Stimulated activated CD4-positive, alpha-beta T cell treated with anti-CD3 and anti-CD28 coated beads, Interleukin-15, amount 100 ng/mL, for 1 hour (primary cell): ENCODE measurements at places on chromosomes 11 and 22.

DNA sequence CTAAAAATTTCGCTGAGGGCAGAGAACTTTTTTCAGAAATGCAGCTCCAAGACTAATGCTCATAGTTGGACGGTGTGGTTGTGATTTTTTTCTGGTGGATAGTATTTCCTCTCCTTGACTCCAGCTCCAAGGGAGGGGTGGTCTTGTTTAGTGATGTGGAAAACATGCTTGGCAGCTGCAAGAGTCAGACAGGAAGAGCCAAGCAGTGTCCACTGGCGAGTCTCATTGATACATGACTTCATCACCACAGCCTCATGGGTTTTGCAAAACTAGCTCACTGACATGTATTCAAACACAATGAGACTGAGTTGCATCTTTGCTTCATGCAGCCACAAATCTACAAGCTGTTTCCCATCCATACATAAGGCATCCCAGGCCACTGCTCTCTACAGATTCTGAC is 7.3 kb upstream of the KCNJ1 start:
- DNase-seq: no peak

GRCh38 chr22:47566491-47566890 is 804.0 kb downstream of the TBC1D22A start:
- no peak for DNase-seq

- DNase-seq: no peak
These were observed 135.8 kb downstream of the TEAD1 start for GRCh38 chr11:12809864-12810567.

- DNase-seq: no peak
These were observed 20.7 kb downstream of the SUN2 start for GRCh38 chr22:38735126-38735464.

DNA sequence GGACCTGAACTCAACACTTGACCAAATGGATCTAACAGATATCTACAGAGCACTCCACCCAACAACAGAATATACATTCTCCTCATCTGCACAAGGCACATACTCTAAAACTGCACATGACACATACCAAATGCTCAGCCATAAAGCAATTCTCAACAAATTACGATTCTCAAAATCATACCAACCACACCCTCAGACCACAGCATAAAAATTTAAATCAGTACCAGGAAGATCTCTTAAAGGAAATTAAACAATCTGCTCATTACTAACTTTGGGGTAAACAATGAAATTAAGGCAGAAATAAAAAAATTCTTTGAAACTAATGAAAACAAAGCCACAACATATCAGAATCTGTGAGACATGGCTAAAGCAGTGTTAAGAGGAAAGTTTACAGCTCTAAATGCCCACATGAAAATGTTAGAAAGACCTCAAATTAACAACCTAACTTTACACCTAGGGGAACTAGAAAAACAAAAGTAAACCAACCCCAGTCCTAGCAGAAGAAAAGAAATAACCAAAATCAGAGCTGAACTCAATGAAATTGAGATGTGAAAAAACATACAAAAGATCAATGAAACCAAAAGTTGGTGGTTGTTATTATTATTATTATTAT is 37.2 kb downstream of the TMEM123 start:
- no peak for DNase-seq

GRCh38 chr11:114738954-114739353 is 60.6 kb downstream of the NXPE2 start:
- DNase-seq: no peak

DNA sequence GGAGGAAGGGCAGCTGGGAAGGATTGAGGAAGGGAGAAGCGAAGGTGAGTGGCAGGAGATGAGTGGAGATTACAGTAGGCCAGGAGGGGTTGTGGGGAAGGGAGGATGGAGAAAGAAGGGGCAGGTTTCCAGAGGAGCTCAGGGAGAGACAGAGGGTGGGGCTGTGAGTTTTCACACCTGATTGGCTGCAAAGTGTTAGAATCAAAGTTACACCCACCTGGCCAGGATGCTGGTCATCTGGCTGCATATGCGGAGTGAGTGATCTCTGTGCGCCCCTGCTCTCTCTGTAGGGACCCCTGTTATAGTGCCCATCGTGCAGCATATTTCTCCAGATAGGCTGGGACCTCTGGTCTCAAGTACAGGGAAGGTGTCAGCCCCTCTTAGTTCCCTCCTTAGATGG is 18.3 kb downstream of the AMPD3 start:
- no peak for DNase-seq

DNA sequence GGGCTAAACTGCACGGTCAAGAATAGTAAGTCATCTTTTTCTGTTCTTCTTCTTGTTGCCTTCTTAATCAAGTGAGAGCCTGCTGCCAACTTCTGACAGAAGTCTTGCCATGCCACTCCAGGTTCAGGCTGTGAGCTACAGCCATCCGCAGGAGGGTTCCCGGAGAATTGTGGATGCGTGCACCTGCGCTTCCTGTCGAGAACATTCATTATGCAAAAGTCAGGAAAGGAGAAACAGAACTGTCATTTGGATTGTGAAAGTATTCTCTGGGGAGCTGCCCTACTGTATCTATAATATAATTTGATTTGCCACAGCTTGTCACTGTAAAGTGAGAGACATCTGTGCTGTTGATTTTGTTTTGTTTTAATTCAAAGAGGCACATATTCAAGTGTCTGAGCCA is 12.3 kb downstream of the IL17RA start:
- DNase-seq: no peak

- no peak for DNase-seq
These were observed 3.0 kb downstream of the C11orf68 start for GRCh38 chr11:65915821-65916251.

DNA sequence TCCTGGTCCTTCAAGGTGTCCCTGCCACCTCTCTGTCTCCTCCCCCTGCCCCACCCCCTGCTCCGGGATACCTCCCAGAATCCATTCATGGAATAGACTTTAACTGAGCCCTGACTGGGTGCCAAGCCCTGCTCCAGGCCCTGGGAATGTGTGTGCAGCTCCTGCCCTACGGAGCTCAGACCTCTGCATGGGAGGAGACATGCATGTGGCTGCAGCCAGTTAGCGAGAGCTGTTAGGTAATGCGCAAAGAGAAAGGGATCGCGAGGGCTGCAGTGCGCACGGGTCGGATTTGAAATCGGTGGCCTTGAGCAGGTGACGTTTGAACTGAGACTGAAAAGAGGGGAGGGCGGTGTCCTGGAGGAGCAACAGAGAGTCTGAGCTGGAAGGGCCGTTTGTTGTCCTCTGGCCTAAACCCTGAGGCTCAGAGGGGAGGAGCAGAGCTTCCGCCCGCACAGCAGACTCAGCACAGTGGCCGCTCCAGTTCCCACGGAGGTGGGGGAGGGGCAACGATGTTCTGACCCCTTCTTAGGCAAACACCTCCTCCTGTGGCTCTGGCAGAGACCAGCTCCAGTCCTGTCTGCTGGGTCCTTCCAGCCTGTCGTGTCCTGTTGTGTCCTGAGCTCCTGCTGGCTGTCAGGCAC is 19.8 kb upstream of the LRRC10B start:
- no peak for DNase-seq

- DNase-seq: no peak
These were observed 23.5 kb downstream of the TP53AIP1 start for GRCh38 chr11:128919216-128919615.

DNA sequence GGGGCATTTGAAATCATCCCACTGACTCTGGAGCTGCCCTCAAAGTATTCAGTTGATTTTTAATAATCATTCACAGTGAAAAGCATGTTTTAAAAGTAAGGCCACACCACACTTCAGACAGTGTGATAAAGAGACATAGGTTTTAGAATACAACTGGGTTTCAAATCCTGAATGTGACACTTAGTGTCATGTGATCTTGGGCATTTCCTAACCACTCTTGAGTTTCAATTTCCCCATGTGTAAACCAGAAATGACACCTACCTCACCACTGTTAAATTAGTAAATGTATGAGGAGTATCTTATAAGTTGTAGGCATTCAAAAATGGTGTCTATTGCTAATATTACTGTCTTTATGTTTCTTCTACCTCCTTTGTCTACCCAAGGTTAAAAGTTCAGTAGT is 5.4 kb downstream of the TMEM123 start:
- no peak for DNase-seq

- DNase-seq: no peak
These were observed 11.1 kb downstream of the CASP4 start for GRCh38 chr11:104957280-104957679.

DNA sequence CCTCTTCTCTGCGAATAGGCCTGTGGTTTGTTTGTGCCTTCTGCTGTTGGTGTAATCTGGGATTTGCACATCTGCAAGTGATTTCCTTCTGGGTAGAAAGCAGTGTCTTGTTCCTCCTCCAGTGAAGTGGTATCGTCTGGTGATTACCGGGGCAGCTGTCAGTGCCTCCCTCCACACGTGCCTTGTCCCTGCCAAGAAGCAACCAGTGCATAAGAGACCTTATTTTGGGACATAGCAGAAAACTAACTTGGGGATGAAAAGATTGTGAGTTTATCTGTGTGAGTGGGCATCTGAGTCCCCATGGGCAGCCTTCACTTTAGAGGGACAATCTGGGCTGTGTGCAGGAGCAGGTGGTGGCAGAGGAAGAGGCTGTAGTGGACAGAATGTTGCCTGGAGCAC is 71.5 kb upstream of the SORL1-AS1 start:
- DNase-seq: no peak

DNA sequence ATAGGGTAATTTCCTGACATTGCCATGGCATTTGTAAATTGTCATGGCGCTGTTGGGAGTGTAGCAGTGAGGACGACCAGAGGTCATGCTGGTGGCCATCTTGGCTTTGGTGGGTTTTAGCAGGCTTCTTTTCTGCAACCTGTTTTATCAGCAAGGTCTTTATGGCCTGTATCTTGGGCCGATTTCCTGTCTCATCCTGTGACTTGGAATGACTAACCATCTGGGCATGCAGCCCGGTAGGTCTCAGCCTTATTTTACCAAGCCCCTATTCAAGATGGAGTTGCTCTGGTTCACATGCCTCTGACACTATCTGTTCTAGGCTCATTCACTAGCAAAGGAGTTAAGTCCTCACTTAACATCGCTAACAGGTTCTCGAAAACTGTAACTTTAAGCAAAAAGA is 1374.2 kb downstream of the FAM181B start:
- no peak for DNase-seq

GRCh38 chr11:46308631-46309419 is 31.4 kb downstream of the CREB3L1 start:
- DNase-seq: peak; percentile 25

DNA sequence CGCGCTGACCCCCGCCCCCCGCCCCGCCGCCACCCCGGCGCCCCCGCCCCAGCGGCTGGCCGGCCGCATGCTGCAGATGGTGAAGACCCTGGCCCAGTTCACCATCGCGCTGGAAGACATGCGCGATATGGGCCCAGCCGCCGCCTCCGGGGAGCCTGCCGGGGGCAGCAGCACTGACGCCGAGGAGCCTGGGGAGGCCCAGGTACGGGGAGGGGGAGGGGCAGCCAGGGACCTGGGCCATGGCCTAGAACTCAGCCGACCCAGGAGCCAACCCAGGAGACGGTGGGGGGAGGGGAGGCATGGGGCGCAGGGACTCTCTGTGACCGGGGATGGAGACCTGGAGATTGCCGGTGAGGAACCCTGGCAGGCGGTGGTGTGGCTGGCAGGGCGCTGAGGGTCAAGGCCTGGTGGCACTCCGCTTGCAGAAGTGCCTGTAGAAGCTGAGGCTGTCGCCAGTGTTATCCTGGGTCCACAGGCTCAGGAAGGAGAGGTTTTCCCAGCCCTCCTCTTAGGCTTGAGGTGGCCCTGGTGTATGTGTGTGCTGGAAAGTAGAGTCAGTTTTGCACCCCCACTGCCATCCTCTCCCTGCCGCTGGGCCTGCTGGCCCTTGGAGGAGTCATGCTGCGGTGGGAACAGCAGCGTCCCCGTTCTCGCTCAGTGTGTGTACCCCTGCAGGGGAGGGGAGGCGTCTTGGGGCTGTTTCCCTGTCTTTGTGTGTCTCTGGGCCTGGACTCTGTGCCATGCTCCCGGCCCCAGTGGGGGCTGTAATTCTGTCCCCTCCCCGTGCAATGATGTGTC is 32.9 kb upstream of the RELT start:
- DNase-seq: no peak

DNA sequence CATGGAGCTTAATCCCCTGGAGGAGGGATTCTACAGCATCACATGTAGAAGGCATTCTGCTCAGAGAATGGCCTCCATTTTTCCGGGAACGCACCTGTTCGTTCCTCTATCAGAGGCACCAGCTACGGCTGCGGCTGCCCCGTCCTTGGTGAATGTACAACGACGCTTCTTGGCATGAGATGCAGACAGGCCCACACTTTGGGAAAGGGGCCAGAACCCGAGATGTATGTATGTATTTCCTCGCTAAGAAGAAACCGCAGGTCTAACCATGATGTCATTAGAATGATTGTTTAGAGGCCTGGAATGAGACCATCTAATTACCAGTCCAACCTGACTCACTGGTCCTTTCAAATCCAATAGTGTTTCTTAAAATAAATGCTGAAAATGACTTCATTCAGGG is 1293.4 kb downstream of the TBC1D22A start:
- no peak for DNase-seq

- no peak for DNase-seq
These were observed 1466.0 kb downstream of the TBC1D22A start for GRCh38 chr22:48228468-48228867.

DNA sequence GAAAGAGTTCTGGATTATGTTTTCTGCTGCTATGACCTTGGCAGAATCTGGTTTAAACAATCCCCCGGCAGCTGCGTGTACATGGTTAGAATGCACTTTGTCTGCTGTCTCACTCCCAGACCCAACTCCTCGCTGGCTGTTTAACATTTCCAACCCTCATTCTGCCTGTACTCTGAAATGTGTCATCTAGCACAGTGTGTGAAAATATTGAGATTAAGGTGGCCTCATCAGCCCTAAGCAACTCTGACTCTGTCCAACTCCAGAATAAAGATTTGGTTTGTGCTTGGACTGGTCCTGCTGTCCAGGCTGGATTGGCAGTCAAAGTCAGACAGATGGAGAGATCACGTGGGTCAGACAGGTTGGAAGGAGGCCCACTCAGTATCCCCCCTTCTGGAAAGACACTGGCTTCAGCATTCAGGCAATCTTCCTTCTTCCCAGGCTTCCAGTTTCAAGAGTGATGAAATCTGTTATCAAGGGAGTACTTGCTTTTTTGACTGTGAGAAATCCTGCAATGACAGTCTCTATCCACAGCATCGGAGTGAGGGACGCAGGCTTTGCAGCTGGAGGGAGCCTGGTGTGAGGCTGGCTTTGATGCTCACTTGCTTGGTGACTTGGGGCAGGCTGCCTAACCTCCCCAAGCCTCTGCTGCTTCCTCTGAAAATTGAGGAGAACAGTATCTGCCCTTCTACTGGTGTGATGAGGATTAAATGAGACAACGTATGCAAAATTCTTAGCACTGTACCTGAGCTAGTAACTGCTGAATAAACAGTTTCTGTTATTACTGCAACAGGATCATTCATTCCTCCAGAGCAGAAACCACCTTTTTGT is 29.8 kb downstream of the ABTB2 start:
- no peak for DNase-seq

- no peak for DNase-seq
These were observed 471 bp upstream of the CEP126 start for GRCh38 chr11:101914341-101914737.

- DNase-seq: no peak
These were observed 200.1 kb upstream of the GUCY1A2 start for GRCh38 chr11:107218123-107219013.
